Lower lobe of right lung (tissue), 2 donors: ENCODE measurements at places on chromosomes 2 and 18.

- no peak for DNase-seq
Measured at GRCh38 chr2:128076461-128077106, 14.4 kb upstream of the UGGT1 start.

GRCh38 chr2:210544007-210544590, 12.3 kb upstream of the CPS1 start:
- no peak for DNase-seq

GRCh38 chr2:210558708-210559107, 2.3 kb downstream of the CPS1 start:
- no peak for DNase-seq

DNA sequence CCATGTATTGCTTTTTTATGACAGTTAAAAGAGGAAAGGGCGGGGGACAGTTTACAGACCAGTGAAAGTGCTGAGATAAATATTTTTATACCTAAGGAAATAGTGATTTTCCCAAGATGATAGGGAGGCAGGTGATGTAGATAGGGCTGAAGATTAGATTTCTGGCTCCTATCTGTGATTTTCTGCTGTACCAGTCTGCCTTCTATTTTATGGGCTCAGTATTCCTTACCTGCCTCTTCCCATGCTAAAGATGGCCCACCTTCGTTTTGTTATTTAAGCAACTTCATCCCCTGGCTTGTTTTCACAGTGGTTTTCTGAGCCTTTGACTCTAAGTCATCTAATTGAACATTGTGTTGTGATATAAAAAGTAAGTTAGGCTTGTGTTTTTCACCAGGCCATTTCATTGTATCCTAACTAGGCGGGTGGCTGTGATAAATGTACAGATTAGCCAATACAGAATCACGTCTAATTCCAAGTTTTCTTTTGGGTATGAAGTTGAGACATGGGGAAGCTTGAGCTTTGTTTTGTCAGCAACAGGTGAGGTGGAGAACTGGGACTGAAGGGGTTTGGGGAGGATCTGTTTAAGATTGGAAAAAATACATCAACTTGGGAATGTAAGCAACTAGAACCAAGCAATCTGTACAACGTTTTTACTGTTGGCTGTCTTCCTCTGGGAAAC, 5.2 kb downstream of the RPL37A start:
- DNase-seq: no peak

GRCh38 chr2:240983361-240983995, 14.9 kb upstream of the SNED1 start:
- DNase-seq: peak; percentile 65

DNA sequence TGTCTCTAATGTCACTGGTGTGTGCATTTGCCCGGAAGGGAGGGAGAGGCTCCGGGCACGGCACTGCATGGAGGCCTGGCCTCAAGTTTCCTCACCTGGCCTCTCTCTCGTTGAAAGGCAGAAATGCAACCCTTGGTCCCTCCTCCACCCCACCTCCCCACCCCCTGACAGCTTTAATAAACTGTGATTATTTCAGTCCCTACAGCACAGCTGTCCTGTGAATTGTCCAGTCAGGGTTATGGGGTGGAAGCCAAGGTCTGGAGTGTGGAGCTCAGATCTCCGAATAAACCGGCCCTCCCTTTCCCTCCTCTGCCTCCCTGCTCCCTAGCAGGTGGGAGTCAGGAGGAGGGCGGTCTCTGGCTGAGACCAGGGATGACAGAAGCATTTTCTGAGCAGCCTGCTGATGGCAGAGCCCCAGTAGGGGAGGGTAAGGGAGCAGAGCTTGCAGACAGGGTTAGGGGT, 199.2 kb upstream of the SMAD2 start:
- DNase-seq: no peak
